ENCODE measurements at places on chromosomes 16 and 17.

DNA sequence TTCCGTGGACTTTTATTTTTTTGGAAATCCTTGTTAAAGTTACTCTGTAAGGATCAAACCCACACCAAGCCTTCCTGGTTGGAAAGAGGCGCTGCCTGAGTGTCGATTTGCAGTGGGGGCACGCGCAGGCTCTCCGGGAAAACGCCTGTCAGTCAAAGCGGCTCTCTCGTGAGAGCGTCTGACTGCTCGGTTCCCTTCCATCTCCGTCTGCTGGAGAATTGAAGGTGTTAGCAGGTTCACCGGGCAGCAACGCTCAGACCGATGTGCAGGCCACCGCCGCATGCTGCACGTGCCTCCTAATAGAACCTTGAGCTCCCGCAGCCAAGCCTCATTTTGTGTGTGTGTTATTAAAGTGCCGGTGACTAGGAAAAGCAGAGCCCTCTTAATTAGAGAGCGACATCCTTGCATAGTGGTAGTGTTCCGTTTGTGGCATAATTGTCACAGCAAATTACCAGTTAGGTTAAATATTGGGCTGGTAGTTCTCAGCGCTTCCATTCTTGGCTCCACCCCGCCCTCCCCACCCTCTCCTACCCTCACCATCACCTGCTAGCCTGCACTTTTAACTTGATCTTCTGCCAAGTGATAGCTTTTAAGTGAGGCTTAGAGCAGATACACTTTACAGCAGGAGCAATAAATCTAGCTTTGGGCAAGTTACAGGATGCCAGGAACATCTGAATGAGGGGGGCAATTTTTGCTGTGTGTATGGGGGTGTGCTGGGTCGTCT lies 75.5 kb downstream of the RPA1 start:
- DNase-seq: no peak

DNA sequence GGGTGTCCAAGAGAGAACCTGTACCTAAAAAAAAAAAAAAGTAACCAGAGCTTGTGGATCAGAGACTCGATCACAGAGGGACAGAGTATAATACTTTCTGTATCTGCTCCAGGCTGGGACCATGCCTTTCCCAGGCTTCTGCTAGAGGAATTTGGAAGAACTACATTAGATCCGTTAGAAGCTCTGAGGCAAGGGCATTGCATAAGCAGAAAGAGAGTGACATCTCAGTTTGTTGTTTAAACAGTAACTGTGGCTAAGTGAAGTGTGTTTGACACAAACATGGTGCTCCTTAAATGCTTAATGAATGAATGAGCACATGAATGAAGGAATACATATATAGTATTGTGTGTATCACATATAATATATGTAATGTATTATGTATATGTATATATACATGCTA lies 131.2 kb downstream of the HS3ST3B1 start:
- DNase-seq: no peak

DNA sequence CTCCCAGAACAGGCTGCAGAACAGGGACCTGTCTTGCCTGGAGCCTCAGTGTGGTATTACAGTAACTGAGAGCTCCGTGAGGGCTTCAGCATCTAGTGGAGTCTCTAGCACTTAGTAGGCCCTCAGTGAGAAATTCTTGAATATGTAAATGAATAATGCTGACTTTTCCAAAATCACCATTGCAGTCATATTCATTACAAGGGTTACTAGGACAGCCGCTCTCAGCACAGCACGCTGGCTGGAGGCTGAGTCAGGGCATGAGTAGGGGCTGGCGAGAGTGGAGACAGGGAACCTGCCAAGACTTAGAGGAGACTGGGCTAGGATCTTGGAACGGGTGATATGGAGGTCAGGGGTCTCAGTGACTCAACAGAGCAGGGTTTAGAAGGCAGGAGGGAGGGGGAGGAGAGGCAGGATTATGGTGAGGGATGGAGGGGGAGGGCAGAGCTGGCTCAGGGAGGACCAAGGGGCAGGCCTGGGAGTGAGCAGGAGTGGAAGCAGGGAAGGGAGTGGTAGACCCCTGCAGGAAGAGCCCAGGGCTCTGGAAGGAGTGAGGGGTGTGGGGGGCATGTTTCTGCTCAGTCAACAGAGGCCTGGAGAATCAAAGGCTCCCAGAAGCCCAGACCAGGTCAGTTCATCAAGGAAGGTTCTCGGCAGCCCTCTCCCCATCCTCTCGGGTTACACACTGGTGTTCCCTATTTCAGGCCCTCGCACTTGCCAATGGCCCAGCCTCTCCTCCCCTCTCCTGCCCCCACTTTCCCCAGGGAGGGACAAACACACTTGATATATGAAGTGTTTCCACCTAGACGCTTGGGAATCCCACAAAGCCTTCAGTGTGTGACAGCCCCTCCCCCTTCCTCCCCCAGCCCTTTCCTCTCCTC lies 42.3 kb downstream of the FZD2 start:
- DNase-seq: peak; percentile 77

DNA sequence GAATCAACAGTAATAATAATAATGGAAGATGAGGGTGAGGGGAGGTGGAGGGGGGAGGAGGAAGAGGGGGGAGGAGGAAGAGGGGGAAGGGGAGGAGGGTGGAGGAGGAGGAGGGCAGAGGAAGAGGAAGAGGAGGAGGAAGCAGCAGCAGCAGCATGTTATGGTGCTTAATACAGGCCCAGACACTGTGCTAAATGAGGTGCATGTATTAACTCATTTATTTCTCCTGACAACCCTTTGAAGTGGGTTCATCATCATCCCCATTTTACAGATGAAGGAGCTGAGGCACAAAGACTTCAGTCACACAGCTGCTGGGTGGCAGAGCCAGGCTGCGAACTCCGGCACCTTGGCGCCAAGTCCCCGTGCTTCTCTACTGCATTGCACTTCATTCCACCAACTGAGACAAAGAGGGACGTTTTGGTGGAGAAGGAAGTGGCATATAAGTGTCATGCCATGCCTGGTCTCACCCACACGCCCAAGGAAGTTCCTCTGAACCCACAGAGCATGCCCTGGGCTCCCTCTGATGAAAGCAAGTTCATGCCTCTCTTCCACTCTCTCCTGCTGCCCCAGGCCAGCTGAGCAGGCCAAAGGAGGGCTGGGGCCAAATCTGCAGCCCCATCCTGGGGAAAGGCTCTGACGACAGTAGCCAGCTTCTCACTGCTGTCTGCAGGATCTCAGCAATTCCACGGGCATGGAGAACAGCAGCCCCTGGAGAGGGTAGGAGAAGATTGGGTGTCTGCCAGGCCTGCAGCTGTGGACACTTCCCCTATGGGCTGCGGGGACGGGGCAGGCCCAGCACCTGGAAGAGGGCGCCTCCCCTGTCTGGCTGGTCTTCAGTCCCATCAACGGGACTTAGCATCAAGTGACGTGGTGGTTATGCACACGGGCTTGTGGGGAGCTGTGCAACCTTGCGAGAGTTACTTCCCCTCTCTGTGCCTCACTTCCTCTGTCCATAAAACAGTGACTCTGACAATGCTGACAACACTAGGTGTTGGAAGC lies 21.8 kb downstream of the XYLT1 start:
- no peak for DNase-seq

GRCh38 chr16:75138636-75139035 lies 9.7 kb upstream of the ZFP1 start:
- no peak for DNase-seq

GRCh38 chr17:20114466-20114865 lies 105.3 kb downstream of the SPECC1 start:
- DNase-seq: no peak

DNA sequence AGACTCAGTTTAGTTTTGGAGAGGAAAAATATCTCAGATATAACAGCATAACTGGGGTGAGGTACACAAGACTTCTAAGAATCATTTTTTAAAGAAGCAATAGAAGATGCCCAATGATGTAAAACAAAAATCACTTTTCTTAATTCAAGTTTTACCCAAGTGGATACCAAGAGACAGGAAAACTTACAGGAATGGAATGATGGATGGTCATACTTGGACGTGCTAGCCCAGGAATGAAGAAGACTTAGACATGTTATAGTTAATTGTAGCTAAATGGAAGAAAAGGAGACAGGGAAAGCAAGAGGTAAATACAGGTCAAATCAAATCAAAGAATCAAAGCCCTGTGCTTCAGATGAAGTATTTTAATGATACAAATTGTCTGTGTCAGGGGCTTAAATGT lies 312.7 kb upstream of the KCNJ16 start:
- no peak for DNase-seq

- no peak for DNase-seq
Observed at GRCh38 chr16:67598527-67598926, 36.2 kb downstream of the CTCF start.

DNA sequence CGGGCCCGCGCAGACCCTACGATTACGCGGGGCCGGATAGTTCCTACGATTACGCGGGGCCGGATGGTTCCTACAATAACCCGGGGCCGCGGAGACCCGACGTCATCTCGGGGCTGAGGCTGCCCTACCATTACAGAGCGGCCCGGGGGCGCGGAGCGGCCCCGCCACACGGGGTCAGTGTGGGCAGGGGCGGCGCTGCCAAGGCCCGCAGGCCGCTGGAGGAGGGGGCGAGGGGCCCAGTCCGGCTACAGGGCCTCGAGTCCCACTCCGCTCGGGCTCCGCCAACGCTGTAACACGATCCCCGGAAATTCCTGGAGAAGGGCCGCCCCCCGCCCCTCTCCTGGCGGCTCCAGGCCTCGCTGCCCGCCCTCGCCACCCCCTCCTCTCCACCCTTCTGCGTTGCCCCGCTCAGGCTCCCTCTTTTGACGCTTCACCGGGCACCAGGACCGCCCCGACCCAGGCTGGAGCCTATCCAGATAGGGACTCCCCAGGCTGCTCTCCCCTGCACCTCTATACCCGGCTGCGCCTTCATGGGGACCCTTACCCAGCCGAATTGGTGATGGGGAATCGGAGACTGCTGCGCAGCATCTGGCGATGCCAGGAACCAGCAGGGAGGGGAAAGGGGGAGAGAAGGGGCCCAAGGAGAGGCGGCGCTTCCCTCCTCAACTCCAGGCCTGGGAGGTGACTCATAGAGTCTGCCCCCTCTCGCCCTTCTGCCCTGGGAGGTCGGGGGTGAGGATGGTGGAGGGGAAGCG lies at the start of gene RAB34:
Gene RAB34 (minus strand): TSS at position 291 of the 755 bp plus-strand sequence. CDS start 602 bp downstream, outside the sequence.
- DNase-seq: no peak

- DNase-seq: no peak
Observed at GRCh38 chr17:41939044-41939692, 8.8 kb downstream of the ODAD4 start.

DNA sequence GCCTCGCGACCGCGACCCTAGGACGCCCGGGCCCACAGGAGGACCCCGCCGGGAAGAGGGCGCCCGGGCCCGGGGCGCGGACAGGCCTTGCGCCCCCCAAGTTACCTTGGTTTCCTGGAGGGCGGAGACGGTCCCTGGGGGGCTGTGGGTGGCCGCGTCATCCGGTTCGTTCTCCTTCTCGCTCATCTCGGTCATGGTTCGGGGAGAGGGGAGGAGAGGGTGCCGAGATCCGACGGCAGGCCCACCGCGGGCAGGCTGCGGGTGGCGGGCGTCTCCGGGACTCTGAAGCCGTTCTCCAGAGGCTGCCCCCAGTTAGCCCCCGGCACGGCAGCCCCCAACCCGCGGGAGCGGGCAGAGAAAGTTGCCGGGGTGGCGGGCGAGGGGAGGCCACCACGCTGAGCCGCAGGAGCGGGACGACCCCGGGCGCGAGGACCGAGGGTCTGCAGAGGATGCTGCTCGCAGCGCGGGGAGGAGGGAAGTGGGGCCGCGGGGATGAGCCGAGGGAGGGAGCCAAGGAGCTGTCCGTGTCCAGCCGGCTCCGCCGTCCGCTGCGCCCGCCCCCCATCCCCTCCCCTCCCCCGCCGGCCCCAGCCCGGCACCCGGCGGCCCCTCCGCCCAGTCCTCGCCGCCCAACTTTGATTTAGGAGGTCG lies at the start of gene STAC2:
Gene STAC2 (minus strand): TSS at position 638 of the 651 bp plus-strand sequence. CDS start 443 bp downstream, at position 195.
- DNase-seq: no peak

DNA sequence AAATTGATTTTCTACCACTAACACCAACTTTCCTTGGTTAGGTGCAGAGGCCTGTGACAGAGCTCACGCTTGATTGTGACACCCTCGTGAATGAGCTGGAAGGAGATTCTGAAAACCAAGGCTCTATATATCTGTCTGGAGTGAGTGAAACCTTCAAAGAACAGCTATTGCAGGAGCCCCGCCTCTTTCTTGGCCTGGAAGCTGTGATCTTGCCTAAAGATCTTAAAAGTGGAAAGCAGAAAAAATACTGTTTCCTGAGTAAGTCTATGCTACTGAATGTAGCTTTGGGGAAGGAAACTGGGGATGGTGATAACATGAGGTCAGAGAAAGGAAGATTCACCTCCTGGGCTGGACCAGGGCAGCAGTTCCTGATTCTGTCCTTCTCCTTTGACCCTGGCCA lies 38.3 kb downstream of the REXO5 start:
- no peak for DNase-seq

DNA sequence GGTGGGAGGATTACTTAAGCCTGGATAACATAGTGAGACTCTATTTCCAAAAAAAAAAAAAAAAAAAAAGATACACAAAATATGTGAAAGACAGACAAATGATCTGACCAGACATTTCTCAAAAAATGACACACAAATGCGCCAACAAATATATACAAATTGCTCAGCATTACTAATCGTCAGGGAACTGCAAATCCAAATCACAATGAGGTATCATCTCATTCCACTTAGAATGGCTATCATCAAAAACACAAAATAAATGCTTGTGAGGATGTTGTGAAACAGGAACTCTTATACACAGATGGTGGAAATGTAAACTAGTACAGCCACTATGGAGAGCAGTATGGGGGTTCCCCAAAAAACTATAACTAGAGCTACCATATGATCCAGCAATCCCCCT lies 62.4 kb downstream of the STX8 start:
- DNase-seq: no peak

DNA sequence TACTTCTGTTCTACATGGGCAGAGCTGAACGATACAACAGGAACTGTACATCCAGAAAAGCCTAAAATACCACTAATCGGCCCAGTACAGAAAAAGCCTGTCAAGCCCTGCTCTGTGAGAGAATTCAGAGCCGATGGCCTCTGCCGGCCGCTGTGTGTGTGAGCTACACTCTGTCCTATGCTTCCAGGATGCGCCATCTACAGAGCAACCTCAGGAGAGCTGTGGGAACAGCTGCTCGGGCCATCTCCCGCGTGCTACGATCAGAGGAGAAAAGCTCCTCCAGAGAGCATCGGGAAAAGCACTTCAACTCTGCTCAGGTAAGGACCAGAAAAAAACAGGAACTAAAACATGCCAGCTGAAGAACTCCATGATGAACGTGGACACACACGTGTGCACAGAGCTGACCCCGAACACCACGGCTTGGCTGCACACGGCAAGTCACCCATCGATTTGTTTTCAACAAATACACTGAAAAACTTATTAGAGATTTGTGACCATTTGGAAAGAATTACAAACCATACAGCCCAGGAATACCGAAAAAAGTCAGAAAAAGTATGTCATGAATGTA lies 115.9 kb downstream of the ANKRD11 start:
- peak; percentile 44 for DNase-seq

- no peak for DNase-seq
Observed at GRCh38 chr17:64504769-64505339, 1.2 kb downstream of the DDX5 start.

- DNase-seq: no peak
Observed at GRCh38 chr16:85341972-85342695, 229.9 kb upstream of the CIBAR2 start.

Measured in smooth muscle cell of the brain vasculature (primary cell).